ENCODE measurements at places on chromosomes 7 and 10.
A peak's percentile ranks its signal among the peaks of the same experiment; 100 is the strongest.

GRCh38 chr7:28203508-28204240 is 23.1 kb upstream of the JAZF1 start:
- no peak overlapping the region for H3K27ac ChIP-seq
- H3K4me1 ChIP-seq: peaks cover 23% of the 10 kb centered on the region
- no peak overlapping the region for H3K4me3 ChIP-seq
- H3K27me3 ChIP-seq: peaks cover 23% of the 10 kb centered on the region

DNA sequence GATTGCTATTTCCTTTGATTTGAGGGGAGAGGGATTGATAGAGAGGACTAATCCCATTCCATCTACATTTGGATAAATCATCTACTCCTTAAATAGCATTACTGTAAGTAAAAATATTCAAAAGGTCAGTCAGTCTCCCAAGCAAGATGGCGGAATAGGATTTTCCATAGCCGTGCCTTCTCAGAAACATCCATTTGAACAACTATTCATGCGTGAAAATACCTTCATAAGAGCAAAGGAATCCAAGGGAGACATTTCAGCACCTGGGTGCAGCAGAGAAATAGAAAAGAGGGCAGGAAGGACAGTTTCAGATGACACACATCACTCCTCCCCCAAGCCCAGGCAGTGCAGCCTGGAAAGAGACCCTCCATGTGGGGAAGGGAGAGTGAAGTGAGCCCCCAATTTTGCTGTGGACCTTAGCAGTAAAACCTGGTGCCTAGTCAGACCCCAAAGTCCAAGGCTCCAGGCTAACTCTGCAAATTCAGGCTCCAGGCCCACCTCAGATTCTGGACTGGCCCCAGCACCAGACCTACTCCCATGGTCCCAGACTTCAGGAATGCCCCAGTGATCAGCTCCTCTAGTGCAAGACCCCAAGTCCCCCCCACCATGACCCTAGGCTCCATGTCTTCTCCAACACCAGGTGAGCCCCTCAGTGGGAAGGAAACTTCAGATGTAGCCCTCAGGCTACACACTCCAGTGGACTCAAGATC is 104.3 kb upstream of the LANCL2 start:
- H3K4me3 ChIP-seq: no peak overlapping the region
- no peak for DNase-seq
- H3K36me3 ChIP-seq: no peaks in the 10 kb centered on the region
- H3K27ac ChIP-seq: no peak overlapping the region
- H3K27me3 ChIP-seq: peaks cover 41% of the 10 kb centered on the region

- no peak for DNase-seq
- no peak overlapping the region for H3K4me3 ChIP-seq
- H3K4me1 ChIP-seq: no peaks in the 10 kb centered on the region
- no peaks in the 10 kb centered on the region for H3K27me3 ChIP-seq
- peaks cover 12% of the 10 kb centered on the region for H3K36me3 ChIP-seq
- H3K27ac ChIP-seq: no peak overlapping the region
Measured at GRCh38 chr7:129671266-129671665, 59.7 kb downstream of the NRF1 start.

DNA sequence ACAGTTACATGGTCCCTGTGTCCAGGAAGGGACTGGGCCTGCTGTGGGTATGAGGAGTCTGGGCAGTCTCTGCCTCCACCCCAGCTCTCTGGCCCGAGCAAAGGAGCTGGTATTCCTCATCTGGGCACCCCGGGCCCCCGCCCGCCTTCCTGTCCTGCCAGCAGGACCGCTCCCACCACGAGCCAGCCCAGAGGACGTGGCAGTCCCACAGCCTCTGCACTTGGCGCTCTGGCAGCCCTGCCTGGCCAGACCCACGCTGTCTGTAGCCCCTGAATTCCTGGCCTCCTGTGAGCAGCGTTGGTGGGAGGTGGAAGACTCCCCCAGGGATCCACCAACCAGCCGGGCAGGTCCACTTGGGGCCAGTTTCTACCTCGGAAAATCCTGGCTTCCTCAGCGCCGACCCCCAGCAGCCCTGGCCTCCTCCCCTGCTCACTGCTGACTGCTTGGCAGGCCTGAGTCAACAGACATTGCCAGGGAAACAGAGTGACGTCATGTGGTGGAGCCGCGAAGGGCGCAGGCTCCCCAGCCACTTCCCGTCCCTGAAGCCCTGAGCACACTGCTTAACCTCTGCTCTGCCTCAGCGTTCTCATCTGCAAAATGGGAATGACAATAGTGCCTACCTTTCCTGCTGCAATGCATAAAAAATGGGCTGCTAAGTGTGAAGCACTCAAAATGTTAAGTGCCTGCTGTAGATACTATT is 21.6 kb upstream of the LIMK1 start:
- peaks cover 4% of the 10 kb centered on the region for H3K4me1 ChIP-seq
- peak; percentile 29 for DNase-seq
- H3K36me3 ChIP-seq: no peaks in the 10 kb centered on the region
- peak overlapping the region; percentile 84 for H3K27ac ChIP-seq

- DNase-seq: no peak
- H3K27me3 ChIP-seq: no peaks in the 10 kb centered on the region
- no peaks in the 10 kb centered on the region for H3K4me1 ChIP-seq
- H3K4me3 ChIP-seq: no peak overlapping the region
Measured at GRCh38 chr10:115851695-115852094, 421.3 kb downstream of the GFRA1 start.
